ENCODE measurements at places on chromosomes 1 and 21.

- no peak for DNase-seq
Measured at GRCh38 chr1:9009438-9010370, 16.5 kb downstream of the SLC2A7 start.

- DNase-seq: no peak
Measured at GRCh38 chr1:30844631-30845030, 63.9 kb downstream of the SDC3 start.

DNA sequence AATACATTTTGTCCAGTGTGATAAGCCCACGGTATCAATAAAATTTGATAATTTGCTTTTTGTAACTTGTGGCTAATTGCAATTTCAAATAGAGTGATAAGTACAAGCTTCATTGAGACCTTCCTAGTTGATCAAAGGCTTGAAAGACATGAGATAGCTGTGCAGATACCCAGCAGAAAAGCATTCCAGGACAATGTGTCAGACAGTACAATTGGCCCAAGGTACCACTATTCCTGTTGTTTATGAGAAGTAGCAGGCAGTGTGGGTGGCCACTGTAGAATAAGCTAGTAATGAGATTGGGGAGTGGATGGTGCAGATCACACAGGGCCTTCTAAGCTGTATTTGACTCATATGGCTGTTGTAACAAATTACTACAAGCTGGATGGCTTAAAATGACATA lies 182.2 kb downstream of the AMY1C start:
- no peak for DNase-seq

GRCh38 chr1:115642168-115643072 lies 650 bp downstream of the VANGL1 start:
- DNase-seq: peak; percentile 11

DNA sequence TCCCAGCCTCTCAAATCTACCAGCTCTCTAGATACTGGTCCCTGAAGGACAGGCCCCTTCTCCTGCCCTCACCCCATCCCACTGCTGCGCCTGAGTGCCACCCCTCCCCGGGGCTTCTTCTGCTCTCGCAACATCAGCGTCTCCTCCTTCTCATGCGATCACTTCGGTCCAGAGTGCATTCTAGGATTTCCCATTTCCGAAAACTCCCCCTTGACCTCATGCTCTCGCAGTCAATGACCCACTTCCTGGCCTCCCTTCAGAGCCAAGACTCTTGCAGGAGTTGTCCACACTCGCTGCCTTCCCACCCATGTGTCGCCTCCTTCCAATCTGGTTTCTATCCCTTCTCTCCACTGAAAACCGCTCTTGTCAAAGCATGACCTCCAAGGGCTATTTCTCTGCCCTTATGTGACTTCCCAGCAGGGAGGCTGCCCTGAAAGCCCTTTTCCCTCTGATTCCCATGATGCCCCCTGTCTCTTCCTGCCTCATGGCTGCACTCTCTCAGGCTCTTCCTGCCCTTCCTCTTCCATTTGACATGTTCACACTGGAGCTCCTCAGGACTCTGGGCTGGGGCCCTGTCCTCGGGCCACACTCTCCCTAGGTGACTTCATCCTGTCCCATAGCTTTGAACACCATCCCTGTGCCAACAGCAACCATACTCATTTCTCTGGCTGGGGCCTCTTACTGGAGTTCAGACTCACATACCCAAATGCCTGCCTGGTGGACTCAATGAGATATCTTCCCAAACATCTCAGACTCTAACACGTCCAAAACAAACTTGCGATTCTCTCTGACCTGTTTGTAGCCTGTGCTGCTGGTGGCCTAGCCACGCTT lies 46.0 kb downstream of the LDLRAD2 start:
- no peak for DNase-seq

GRCh38 chr1:204174958-204175357 lies 8.8 kb upstream of the REN start:
- DNase-seq: no peak

DNA sequence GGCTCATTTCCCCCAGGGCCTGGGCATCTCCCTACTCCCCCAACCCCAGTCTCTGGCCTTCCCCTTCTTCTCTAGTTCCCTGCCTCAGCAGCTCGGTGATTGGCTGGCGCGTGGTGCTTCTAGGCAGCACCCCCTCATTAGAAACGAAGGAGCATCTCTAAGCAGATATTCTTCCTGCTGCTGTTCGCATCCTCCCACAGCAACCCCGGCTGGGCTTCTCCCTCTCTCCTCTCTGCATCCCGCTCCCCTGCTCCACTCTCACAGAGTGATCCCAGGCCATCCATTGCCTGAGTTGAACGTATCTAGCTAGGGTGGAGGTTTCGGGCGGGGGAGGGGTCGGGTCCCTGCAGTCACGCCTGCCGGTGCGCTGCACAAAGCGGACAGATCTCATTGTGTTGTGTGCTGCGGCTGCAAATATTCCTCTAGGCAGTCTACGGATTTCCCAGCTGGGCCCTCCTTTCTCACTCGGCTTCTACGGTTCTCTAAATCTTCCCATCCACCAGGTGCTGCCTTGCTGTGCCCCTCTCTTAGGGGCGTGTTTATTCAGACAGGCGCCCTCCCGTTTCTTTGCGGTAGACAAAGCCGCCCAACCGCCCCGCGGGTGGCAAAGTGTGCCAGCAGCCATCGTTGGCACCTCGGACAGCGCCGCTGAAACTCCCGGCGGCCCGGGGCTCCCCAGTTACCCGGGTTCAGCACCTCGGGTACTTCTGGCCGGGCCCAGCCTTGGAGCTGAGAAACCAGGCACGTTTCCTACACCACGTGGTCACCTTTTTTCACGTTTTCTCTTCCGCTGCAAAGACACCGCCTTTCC lies 2.2 kb downstream of the CACNA1E start:
- peak; percentile 7 for DNase-seq

- DNase-seq: no peak
Measured at GRCh38 chr1:162020150-162020549, 3.5 kb downstream of the OLFML2B start.

DNA sequence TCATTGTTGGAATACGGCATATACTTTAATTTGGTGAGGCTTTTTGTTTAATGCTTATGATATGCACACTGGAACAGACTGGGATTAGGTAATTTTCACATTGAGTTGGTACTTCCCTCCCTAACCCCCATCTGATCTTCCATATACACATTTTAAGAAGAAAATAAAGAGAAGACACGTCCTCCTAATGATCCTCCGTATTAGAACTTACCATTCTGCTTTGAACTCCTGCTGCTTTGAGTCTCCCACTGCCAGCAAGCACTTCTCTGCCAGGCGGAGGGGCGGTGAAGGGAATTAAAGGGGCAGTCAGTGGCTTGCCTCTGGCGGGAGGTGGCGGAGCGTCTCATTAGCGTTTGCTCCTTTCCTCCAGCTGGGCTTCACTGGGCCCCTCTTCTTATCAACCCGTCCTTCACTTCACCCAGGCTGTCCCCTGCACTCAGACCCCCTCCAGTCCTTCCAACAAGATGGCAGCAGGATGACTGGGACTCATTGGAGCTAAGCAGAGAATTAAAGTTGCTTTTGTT lies 433.4 kb downstream of the KIF26B start:
- DNase-seq: no peak

All from stimulated activated CD4-positive, alpha-beta T cell treated with anti-CD3 and anti-CD28 coated beads, Interleukin-12 subunit alpha, Interleukin-12 subunit beta, amount 100 ng/mL, for 24 hours (primary cell).